Adipocyte (in vitro differentiated cells): ENCODE measurements at places on chromosomes 5 and 9.

GRCh38 chr5:38681966-38682365 is 125.5 kb upstream of the LIFR start:
- no peak for DNase-seq

GRCh38 chr5:179287071-179287470 is 58.2 kb downstream of the ADAMTS2 start:
- DNase-seq, result no peak

GRCh38 chr9:120737416-120738165 is 23.3 kb upstream of the MEGF9 start:
- DNase-seq, result no peak

GRCh38 chr9:115415450-115415849 is 297.5 kb upstream of the TNC start:
- no peak for DNase-seq

DNA sequence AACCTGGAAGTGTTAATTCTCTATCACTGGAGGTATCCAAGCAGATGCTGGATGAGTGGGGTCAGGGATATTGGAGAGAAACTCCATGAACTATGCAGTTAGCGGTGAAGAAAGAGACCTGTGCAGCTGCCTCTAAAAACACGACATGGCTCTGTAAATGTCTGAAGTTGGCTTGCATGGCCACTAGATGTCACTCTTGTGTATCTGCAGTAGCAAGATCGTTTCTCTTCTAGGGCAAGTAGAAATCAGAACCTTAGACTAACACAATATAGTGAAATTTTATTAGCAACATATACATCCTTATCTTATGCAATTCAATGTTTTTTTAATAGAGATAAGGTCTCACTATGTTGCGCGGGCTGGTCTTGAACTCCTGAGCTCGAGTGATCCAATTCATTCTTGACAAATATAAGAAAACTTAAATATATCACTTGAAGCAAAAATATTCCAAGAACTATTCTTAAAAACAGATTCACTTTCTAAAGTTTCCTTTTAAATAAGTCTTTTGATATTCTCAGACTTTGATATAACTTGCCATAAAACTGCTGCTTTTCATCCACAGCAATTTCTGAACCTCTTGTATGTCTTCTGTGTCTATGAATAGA is 2.9 kb downstream of the OR2S2 start:
- peak; percentile 91 for DNase-seq

GRCh38 chr5:58490402-58491050 is 709 bp upstream of the GAPT start:
- no peak for DNase-seq

GRCh38 chr9:1173211-1173610 is 123.1 kb downstream of the DMRT2 start:
- no peak for DNase-seq

GRCh38 chr5:73826301-73827105 is 200.5 kb downstream of the ARHGEF28 start:
- DNase-seq, result peak; percentile 91

GRCh38 chr5:73433982-73434342 is 14.6 kb downstream of the FOXD1 start:
- peak; percentile 69 for DNase-seq

GRCh38 chr5:146475190-146475780 is 28.2 kb downstream of the TCERG1 start:
- no peak for DNase-seq

DNA sequence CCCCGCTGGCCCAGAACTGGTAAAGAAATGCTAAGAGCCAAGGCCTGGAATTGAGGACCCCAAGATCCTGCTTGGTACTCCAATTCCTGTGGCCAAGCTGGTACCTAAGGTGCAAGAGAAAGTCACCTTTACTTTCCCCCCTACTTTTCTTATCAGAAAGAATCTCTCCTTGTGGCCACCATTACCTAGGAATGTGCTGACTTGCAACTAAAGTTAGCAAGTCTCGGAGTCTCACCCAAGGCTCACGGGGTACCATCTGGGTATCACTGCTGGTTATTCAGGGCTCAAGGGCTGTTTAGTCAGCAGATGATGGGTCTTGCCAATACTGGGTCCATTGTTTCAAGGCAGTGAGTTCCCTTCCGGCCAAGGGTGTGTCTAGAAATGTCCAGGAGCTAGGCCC is 270.2 kb downstream of the KDM4C start:
- DNase-seq, result no peak

DNA sequence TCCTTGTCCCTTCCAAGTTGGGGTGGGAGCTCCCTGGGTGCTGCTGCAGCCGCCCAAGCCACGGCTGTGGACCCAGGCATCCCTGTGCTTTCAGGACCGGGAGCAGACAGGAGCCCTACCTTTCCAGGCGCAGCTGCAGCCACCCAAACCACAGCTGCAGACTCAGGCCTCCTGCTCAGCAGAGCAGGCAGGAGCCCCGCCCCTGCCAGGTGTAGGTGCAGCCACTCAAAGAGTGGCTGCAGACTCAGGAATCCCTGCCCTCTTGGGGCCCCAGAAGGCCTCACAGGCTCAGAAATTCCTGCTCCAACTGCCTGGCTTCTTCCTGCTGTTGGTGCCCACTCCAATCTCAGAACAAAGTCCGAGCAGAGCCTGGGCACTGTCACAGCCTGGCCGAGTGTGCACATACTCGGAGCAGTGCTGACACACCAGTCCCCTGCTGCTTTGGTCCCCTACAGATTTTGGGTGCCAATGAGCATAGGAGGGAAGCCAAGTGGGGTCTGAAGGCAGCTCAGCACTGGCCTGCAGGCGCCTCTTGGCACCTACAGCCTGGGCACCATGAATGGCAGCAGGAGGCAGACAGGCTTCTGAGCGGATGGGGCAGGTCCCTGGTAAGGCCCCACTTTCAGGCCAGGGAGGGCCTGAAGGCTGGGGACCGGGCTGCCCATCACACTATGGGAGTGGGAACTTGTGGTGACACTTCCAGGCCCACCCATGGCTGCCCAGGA is 6.0 kb upstream of the TESK1 start:
- DNase-seq, result no peak

DNA sequence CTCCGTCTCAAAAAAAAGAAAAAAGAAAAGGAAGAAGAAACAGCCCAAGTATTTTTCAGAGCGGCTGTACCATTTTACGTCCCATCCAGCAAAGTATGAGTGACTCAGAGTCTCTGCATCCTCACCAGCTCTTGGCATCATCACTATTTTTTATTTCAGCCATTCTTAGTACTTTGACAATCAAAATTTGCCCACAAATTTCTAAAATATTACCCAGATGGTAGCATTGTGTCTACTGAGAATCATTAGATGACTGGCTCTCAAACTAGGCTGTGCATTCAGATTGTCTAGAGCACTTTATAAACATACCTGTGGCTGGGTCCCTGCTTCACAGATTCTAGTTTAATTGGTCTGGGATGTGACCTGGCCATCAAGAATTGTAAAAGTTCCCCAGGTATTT is 21.6 kb upstream of the MELK start:
- DNase-seq, result no peak

DNA sequence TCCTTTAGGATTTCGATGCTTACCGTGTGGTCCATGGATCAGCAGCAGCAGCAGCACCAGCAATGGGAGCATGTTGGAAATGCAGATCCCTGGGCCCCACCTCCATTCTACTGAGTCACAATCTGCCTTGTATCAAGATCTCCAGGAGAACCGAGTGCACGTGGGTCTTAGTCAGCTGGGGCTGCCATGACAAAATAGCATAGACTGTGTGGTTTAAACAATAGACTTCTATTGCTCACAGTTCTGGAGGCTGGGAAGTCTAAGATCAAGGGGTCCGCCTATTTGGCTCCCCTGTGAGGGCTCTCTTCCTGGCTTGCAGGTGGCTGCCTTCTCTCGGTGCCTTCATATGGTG is 1.3 kb upstream of the PROP1 start:
- no peak for DNase-seq

DNA sequence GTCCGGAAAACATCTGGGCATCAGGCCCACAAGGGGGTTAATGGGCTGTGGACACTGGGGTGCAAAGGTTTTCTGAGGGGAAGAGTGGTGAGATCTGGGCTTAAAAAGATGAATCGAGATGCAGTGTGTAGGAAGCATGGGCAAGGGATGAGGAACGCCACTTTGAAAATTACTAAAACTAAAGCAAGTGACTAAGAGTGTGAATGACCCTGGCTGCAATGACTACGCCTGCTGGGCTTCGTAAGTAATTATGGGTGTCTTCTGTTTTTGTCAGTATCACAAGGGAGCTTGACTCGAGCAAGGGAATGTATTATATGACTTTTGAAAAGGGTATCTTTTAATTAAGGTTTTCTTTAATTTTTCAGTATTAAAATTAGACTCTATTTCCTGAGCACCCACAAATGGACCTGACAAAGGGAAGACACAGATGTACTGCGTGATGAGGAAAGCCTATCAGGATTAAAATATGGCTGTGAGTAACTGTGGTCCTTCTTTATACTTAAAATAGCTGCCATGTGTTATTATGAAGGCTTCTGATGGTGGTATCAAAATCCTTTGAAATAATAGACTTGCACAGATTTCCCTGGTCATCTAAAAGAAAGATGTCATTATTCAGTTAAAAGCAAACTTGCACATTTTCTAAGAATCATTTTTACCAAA is 4.2 kb downstream of the CTXN3 start:
- DNase-seq, result no peak

GRCh38 chr5:35671541-35672295 is 54.1 kb downstream of the SPEF2 start:
- DNase-seq, result no peak

DNA sequence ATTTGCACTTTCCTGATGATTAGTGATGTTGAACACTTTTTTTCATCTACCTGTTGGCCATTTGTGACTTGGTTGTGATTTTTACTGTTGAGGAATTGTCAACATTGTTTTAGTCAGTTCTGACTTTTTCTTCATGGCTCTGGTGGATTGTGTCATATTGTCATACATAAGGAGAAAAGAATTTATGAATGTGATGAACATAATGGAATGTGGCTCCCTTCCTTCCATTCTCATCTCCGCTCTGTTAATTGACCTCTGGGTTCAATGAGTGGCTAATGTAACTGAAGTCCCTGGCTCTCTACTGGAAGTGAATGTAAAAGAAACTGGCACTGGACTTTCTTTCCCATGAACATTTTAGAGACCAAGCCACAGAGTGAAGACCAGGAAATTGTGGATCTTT is 49.2 kb downstream of the KIAA1958 start:
- DNase-seq, result peak; percentile 31

- DNase-seq, result peak; percentile 75
Measured at GRCh38 chr5:143201589-143201988, 201.9 kb downstream of the NR3C1 start.

DNA sequence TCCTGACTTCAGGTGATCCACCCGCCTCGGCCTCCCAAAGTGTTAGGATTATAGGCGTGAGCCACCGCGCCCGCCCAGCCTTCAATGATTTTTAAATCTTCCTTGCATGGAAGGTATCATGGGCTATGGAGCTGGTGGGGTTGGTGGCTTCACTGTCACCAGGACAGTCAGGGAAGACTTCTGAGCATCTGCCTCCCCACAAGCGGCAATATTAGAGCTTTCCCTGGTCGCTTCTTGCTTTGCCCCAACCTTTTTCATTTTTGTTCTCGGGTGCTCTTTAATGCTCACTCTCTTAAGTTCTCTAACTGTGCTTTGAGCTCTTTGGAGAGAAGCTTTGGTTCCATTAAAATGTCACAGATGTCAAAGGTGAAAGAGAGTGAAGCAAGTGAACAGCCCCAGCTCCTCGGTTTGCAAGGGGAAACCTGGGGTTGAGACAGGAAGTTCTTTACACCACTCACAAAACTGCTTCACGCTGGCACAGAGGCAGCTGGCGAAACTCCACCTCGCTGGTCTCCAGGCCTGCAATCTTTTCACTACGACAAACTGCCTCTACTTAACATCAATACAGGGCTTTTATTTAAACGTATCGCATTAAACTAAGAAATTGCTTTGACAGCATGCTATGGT is 142.5 kb upstream of the RETREG1 start:
- no peak for DNase-seq

GRCh38 chr5:151926188-151926587 is 1.5 kb upstream of the GLRA1 start:
- no peak for DNase-seq

DNA sequence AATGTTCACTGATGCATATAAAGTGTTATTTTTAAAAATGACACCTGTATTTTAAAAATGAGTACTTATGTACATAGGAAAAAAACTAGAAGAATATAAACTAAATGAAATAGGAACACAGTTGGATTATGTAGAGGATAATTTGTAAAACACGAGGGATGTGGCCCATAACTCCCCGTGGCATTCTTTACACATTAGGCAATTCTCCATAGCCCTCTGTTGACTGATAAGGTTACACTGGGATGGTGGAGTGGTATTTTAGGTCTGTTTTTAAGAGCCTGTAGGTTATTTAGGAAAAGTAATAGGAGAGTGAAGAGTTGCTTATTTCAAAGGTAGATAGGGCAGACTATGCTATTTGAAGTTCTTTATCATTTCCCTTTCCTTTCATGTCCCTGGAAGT is 1.8 kb downstream of the CAVIN4 start:
- peak; percentile 69 for DNase-seq

DNA sequence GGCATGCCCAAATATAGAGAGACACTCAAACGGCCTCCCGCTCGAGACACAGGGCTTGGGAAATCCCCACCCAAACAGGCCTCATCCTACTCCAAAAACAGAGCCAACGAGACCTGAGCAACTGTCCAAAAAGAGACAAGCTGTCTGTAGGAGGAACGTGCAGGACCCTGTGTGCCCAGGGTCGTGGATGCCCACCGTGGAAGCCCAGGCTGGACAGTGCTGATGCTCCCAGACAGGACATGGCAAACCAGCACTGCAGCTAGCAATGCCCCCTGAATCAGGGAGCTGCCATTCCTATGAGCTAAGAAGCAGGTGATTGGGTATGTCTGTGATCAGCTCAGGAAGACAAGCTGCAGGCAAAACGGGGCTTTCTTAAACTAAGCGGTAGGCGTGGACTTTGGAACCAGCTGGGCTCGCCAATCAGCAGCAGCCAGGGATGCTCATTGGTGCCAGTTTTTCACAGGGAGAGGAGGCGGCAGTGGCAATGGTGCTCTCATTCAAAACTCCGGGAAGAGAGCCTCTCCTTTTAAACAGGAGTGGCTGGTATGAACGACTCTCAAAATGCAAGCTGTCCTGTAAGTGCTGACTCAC is 113.1 kb upstream of the IRX2 start:
- DNase-seq, result no peak

GRCh38 chr9:134698111-134698510 is 56.5 kb downstream of the COL5A1 start:
- no peak for DNase-seq

GRCh38 chr9:30796764-30797163 is 1587.7 kb upstream of the ACO1 start:
- DNase-seq, result no peak

GRCh38 chr5:67031692-67032091 is 164.9 kb downstream of the CD180 start:
- no peak for DNase-seq

- DNase-seq, result no peak
Measured at GRCh38 chr5:78706825-78707224, 58.3 kb upstream of the LHFPL2 start.

DNA sequence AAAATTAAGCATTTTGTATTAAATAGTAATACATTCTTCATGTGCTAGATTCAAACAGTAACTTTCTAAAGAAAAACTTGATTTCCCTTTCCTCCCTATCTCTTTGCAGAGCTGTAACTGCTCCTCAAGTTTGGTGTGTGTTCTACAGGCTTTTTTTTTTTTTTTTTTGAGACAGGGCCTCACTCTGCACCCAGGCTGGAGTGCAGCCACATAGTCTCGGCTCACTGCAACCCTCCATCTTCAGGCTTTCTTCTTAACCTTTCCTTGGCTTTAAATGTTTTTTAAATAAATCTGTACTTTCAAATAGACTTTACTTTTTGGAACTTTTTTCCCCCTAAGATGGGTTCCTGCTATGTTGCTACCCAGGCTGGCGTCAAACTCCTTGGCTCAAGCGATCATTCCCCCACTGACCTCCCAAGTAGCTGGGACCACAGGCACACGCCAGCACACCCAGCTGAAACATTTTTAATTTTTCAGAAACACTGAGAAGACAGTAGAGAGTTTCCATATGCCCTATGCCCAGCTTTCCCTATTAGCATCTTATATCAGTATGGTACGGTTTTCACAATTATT is 9.1 kb downstream of the NDFIP1 start:
- DNase-seq, result no peak
